CD4-positive, alpha-beta T cell treated with Interleukin-17A for 4 hours (primary cell): ENCODE measurements at places on chromosomes 6 and 20.

DNA sequence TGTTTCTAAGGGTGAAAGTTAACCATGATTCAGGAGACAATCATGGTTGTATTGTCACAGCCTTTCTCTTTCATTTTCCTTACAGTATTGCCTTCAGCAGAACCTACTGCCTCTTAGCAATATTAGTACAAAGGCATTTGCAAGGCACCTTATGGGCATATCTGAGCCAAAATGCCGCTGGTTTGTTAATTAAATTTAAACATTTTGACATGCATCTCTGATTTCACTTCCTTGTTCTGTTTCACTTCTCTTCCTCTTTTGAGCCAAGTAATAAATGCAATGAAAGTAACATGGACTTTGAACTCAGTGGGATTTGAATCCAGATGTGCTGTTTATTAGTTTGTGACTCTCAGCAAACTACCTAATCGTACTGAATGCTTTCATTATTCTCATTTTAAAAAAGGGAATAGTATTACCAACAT, 467.4 kb upstream of the CITED2 start:
- no peak for DNase-seq

- DNase-seq = no peak
Observed at GRCh38 chr20:45816951-45817350, 4.5 kb downstream of the UBE2C start.

- DNase-seq = no peak
Observed at GRCh38 chr20:59157531-59157930, 6.1 kb upstream of the ZNF831 start.

DNA sequence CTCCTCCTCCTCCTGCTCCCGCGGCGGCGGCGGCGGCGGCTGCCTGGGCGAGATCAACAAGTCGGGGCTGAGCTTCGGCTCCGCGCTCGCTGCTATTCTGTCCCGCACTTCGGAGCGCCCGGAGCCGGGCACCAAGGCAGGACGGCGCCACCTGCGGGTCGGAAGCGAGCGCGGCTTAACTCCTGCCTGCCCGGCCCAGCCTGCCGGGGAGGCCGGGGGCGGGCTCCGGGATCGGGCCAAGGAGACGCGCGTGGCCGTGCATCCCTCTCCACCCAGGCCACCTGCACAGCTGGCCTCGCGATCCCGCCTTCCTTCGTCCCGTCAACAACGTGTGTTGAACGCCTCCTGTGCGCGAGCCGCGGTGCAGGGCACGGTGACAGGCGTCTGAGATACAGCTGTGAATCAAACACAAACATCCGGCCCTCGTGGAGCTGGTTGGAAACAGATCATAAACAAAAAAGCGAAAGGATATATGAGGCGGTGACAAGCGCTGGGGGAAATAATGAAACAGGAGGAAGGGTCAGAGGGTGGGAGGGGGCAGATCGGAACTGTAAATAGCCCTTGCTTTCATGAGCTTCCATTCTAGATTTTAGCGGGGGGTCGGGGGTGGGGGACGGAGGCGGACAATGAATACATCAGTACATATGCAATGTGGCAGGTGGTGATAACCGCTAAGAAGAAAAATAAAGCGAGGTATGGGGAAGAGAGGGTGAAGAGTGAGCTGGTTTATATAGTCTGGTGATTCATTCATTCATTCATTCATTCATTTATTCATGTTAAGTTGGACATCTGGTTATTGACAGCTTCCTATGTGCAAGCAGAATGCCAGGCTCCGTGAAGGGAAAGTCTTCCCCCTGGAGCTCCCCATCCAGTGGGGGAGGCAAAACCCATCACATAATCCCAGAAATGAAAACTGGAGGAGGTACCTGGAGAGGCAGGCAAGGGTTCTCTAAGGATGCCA, 2.0 kb upstream of the KCNB1 start:
- peak; percentile 49 for DNase-seq

DNA sequence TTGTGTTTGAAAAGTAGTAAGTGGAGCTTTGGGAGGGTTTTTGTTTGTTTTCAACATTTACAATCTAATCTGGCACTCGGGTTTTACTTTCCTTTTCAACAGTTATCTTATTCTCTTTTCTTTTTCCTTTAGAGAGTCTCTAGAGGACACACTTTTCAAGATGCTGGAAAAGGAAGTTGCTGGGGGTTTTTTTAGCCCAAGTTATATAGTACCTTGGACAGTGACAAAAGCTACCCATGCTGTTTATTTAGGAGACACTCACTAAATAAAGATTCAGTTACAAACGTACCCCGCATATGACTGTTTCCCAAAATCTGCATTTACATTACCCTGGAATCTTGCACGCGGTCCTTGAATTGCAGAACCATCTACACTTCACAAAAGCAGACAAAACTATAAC, 78.8 kb downstream of the MAP7 start:
- no peak for DNase-seq

DNA sequence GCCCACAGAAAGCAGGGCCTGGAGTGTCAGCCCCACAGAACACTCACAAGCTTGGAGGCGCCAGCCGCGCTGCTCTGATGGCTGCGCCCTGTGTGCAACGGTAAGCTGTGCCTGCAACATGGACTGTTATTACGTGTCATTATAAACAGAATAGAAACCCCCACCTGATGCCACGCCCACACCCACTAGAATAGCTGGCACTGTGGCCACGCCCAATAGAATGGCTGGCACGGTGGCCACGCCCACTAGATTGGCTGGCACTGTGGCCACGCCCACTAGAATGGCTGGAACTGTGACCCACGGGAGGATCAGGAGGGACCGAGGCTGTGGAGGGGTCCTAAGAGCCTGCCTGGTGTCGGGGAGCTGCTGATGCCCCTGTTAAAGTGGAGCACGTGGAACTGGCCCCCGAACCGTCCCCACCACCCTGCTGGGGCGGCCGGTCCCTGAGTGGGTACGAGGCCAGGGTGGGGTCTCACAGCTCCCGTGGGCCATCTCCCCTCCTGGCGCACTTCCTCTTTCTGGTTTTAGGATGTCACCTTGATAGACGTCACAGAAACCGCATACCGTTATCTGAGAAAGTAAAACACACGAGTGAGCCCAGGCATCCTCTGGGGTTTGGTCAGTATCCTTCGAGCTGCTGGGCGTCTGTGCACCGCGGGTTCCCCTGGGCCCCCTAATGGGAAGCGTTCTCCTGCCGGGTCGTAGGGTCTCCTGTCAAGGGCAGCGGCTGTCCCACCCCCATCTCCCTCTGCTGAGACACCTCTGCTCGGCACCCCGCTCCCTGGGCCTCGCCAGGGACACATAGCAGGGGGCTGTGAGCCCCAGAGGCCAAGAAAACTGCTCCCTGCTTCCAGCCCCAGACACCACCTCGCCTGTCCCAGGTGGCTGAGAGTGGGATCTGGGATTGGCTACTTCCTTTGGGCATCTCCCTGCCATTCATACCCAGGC, 25.4 kb downstream of the SLC17A9 start:
- DNase-seq = peak; percentile 79
